CD8-positive, alpha-beta T cell (primary cell): ENCODE measurements at places on chromosomes 3 and 15.
A peak's percentile ranks its signal among the peaks of the same experiment; 100 is the strongest.

GRCh38 chr3:160564258-160564911 lies 986 bp downstream of the KPNA4 start:
- DNase-seq = no peak

GRCh38 chr15:79682285-79682684 lies 214.5 kb downstream of the MTHFS start:
- DNase-seq = no peak

DNA sequence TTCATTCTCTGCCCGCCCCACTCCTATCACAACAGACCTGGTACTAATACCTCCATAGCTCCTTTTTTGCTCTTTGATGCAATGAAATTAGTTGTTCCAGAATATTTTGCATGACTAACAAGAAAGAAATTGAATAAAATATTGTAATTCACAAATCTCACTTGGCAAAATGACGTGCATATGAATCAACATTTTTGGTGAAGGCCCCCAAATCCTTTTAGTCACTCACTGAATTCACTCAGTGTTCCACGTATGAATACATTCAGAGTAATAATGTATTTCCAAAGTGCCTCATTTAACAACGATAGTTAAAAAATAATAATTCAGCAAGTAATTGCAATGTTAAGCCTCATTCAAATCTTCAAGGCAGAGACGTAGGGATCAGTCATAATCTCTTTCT lies 148.6 kb upstream of the STRIT1 start:
- no peak for DNase-seq

DNA sequence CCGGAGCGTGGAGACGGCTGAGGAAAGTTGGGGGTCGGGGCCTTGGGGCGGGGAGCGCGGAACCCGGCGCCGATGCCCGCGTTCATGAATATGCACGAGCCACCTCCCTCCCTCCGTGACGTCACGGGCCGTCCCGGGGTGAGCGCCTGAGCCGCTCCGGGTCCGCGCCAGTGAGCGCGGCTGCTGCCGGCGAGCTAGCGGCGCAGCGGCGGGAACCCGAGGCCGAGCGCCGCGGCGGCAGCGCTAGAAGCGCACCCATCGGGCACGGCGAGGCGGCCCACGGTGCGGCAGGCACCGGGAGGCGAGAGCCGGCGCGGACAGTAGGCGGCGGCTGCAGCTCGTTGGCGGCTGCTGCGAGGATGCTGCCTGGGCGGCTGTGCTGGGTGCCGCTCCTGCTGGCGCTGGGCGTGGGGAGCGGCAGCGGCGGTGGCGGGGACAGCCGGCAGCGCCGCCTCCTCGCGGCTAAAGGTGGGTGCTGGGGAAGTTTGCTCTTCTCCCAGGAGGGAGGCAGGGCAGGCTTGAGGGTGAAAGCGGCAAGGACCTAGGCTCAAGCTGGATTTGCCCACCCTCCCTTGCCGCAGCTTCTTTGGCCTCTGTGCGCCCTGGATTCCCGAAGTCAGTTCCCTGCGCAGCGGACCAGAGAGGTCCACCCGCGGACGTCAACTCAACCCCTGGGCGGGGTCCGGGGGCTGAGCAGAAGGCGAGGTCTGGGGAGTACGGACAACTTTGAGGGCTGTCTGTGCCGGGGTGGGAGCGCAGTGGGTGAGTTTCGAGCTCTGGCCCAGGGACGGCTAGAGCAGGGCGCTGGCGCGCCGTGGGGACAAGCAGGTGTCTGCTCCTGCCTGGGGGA lies at the start of gene CLSTN2:
Gene CLSTN2, plus strand, starts transcription at position 170 of the 850 bp plus-strand sequence.
- no peak for DNase-seq

GRCh38 chr3:186413615-186414415 lies 51.8 kb upstream of the DGKG start:
- DNase-seq = no peak

GRCh38 chr3:184175506-184175905 lies 851 bp downstream of the AP2M1 start:
- no peak for DNase-seq

- DNase-seq = no peak
Measured at GRCh38 chr3:65334045-65334665, 646.4 kb upstream of the ADAMTS9 start.

- no peak for DNase-seq
Measured at GRCh38 chr3:48588230-48588629, 6.9 kb downstream of the COL7A1 start.

DNA sequence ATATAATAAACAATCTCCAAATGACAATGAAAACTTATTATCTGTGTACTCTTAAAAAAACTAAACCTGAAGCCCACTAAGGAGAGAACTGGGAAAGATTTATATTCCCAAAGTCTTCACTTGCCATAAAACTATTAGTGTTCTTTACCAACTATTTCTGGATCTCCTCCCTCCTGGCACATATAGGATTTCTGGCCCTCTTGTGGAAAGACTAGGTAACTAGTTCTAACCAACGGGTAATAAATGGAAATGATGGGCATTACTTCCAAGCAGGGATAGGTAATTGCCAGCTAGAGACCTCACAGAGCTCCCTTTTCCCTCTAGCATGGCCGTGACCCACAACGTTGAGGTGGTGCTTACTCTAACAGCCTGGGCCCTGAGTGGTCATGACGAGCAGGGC lies 110.1 kb downstream of the DNAH12 start:
- DNase-seq = no peak

DNA sequence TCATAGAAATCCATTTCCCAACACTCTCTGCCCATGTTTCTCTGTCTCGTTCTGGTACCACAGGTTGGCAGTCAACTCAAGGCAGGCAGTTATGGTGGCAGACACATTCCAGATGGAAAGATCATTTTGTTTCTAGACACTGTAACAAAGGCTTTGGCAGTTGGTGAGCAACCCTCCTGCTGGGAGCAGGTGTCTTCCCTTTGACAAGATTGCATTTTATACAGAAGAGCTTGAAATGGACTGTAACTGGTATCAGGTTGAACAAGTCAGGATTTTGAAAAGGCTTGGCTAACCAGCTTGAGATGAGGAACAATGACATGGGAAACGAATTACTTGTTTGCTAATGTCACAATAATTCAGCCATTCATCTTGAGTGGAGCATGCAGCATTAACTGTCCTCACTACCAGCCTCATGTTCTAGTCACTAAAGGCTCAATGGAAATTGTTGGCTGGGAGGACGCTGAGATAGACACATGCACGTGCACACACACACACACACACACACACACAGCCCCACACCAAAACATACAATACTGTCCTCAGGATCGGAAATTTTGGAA lies 170.0 kb downstream of the SEMA6D start:
- no peak for DNase-seq

- peak; percentile 4 for DNase-seq
Measured at GRCh38 chr3:169813278-169813677, 574 bp upstream of the LRRC34 start.

DNA sequence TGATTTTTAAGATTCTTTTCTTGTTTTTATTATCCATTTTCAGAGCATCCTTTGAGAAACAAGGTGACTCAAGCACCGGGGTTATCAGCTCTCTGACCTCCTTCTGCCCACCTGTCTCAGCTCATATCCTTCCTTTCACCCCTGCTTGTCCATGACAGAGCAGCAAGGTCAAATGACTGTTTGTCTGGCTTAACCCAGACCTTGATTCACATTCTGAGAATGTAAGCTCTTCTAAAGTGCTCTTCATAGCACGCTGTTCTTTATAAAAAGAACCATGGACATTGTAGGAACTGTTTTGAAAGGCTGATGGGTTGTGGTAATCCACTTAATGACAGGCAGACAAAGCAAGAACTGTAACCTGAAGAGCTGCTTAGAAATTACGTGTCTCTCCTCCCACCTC lies 122.5 kb downstream of the CHST2 start:
- DNase-seq = no peak

DNA sequence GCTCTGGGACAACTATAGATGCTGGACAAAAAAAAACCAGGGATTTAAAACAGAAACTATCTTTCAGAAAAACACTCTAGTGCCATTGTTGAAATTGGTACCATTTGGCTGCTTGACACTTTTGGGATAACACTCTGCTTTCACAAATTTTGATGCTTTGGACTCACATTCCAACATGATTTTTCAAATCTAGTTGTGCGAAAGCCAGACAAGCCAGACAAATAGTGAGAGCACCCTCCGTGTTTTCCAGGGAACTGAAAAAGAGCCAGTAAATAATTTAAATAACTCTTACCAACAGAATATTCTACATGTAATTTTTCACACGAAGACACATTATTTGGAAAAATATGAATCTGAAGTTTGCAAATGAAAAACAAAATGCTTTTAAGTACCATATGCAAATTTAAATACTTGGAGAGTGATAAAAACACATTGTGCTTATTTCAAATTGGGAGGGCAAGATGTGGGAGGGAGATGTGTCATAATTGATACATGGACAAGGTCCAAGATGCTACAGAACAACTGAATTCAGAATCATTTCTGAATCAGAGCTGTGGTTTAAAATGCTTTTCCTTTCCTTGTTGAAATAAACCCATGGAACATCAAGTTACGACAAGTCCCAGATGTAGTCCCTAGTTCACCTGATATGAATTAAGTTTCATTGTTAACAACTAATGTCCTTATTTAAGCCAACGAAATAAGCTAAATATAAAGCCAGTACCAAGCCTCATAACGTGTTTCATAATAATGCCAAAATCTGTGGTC lies 144.2 kb upstream of the SOX2 start:
- DNase-seq = no peak

DNA sequence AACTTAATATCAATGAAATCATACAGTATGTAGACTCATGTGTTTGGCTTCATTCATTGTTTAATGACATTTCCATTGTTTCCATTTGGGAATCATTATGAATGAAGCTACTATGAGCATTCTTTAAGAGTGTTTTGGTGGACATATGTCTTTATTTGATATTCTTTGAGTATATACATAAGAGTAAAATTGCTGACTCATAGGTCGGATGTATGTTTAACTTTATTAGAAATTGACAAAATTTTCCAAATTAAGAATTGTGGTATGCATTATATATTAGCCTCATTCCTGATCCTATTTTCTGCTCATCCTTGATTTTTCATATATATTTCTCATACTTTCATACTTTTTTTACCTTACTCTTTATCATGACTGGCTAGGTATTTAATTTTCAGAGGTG lies 28.7 kb upstream of the CMC1 start:
- no peak for DNase-seq

DNA sequence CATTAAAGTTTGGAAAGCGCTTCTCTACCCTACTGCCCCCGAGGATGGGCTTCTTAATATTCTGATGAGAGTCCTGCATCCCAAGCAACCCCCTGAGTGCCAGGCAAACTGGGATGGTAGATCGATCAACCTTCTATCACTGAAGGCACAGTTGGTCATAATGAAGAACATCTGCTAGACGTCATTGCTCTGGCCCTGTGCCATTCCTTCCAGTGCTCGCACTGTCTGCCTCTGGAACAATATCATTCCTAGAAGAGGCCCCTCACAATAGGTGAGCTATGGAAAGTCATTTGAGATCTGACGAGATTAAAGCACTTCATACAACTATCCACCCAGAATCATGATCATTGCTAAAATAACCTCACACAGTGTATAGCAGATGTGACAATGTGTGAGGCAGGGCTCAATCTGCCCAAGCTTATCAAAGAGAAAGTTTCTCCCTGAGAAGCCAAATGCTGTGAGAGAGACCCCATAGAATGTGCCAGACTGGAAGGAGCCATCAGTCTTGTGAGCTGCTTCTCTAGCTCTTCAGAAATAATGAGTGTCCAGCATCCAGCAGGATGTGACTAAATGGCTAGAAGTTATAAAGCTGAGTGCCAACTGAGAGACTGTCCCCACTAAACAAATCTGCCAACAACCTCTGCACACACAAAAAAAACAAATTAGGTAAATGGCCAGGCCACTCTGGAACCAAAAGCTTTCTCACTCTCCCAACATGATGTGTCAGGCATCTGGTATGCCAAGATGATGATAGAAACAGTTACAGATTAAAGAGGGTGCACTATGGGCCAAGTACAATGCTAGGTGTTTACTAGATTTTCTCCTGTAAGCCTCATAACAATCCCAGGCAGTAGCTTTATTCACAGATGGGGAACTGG lies 165.5 kb downstream of the NECTIN3 start:
- no peak for DNase-seq

GRCh38 chr15:101242999-101243336 lies 8.9 kb downstream of the CHSY1 start:
- DNase-seq = no peak

DNA sequence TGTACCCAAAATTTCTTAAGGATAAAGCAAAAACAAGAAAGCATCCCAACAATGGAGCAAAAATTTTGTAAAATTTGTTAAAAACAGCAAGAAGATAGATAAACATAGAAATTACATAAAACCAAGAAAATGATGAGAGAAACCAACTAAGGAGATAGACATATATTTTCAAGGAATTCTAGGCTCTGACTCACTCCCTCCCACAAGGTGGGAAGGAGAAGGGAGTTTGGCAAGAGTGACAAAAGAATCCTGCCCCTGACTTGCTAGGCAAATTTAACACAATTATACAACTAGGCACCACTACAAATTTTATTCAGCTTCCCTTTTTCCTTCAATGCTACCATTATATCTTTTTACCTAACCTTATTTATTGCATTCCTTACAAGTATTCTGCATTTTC lies 70.9 kb downstream of the MYO9A start:
- DNase-seq = no peak

DNA sequence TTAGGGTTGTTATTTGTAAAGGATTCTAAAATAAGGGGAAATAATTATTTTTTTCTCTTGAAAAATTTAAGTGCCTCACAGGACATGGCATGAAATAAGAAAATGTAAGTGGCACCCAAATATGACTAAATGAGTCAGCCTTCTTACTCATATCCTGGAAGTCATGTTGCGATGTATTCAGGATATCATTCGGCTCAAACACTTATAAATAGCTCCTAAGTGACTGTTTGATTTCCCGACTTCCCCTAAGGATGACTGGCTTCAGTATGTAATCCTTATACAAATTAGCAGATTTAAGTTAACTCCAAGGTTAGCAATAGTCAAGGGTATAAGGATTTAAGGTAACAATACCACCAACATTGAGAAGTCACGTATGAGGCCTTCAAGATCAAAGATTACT lies 57.3 kb upstream of the OSTN start:
- DNase-seq = no peak

- no peak for DNase-seq
Measured at GRCh38 chr3:105436687-105437086, 70.0 kb downstream of the ALCAM start.

DNA sequence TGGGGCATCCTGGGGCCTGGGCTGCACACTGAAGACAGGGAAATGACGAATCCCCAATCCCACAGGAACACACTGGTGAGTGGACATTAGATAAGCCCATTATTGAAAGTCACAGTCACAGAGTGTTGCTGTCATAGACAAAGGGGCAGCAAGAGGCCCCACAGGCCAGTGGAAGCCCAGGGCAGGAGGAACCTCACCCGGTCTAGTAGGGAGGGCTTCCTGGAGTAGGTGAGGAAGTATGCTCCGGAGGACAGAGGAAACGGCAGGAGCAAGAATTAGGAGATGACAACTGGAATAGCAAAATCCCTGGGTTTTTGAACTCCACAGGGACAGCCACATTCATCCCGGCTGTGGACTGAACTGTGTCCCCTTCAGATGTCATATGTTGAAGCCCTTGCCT lies 101.2 kb downstream of the TPRA1 start:
- peak; percentile 19 for DNase-seq
